Bronchial epithelial cell (primary cell): ENCODE measurements at places on chromosomes 2 and 18.

GRCh38 chr2:182229297-182229696 is 197.5 kb downstream of the PDE1A start:
- DNase-seq = peak; percentile 57

GRCh38 chr2:26173776-26174482 is 1.0 kb downstream of the GAREM2 start:
- no peak for DNase-seq

GRCh38 chr18:79067611-79068010 is 1.6 kb upstream of the ATP9B start:
- DNase-seq = no peak

DNA sequence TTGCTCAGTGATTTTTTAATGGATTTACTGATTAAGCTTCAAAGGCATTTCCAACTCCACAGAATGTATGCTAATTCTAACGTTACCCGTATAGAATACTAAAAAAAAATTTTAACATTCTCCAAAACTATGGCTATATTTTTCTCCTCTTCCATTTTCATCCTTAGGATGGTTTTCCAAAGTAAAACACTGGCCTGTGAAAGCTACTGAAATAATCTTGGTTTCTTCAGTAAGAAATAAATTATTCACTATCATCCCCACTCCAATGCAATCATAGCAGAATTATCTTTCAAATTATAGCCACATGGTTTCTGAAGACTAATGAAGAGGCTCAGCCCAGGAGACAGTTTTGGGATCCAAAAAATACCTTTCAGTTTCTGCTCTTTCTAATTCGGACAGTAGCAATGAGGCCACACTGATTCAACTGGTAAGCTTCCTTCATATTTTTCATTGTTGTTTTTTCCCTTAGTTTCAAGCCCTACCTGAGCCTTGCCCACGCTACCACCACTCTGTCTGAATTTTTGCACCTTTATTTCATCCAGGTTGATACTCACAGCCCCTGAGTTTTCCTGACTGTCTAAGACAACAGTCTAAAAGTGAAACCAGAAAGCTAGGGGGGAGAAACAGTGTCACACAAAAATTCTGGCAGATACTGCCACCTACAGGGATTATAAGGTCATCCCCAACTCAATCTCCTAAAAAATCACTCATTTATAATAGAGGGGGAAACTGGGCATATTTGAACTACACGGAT is 887.9 kb downstream of the NRXN1 start:
- peak; percentile 43 for DNase-seq

GRCh38 chr18:9792565-9793245 is 84.6 kb downstream of the RAB31 start:
- DNase-seq = no peak

DNA sequence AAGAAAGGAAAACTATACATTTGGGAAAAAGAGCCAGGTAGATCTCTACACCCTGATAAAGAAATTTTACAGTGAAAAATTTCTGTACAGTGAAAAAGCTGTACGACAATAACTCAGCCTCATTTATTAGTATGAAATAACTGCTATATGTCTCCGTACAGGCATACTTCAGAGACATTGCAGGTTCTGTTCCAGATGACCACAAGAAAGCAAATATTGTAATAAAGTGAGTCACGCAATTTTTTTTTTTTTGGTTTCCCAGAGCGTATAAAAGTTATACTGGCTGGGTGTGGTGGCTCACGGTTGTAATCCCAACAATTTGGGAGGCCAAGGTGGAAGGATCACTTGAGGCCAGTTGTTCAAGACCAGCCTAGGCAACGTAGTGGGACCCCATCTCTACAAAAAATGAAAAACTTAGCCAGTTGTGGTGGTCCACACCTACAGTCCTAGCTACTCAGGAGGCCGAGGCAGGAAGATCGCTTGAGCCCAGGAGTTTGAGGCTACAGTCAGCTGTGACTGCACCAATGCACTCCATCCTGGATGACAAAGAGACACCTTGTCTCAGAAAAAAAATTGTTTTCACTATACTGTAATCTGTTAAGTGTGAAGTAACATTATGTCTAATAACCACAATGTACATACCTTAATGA is 28.2 kb upstream of the AMMECR1L start:
- peak; percentile 76 for DNase-seq

GRCh38 chr2:240603846-240604245 is 17.3 kb downstream of the CAPN10 start:
- no peak for DNase-seq

- no peak for DNase-seq
Measured at GRCh38 chr2:239154971-239155805, 245.6 kb downstream of the HDAC4 start.

DNA sequence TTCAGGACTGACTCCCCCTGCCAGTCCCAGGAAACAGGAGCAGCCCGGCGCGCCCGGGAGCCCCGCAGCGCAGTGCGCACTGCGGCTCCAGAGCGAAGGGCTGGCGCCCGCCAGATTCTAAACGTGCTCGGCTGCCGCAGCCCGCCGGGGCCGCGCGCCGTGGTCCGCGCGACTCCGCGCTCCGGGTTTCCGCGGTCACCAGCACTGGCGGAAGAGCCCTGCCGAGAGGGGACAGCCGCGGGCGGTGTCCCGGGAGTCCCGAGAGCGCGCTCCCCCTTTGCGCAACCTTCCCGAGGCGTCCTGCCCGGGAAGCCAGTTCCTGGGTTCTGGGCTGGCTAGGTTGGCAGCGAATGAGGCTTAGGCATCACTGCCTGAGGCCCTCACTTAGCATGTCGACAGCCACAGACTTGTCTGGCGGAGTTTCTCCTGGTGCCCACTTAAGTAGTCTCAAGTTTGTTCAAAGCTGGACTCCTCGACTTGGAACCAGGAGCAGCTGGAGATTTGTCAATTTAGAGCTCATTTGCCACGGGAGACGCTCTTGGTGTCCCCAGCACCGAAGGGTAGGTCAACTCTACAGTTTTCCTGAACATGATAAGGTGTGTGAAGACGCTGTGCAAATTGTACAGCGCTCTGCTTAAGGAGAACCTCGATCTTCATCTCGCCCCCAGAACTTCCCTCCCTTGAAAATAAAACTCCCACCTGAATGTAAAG is 1.5 kb upstream of the VSNL1 start:
- peak; percentile 87 for DNase-seq

DNA sequence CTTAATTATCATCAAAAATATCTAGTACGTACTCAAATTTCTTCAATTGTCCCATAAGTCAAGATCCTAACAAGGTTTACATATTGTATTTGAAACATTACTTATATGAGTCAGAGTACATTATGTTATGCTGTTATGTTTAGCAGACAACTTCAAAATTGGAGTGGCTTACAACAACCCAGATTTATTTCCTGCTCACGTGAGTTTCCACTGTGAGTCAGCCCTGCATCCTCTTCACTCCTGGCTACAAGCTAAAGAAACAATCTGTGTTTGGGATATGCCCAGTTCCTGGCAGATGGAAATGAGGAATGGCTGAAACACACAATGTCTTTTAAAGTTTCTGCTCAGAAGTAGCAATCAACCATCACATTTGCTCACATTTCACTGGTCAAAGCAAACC is 31.5 kb upstream of the TANC1 start:
- peak; percentile 87 for DNase-seq

- peak; percentile 76 for DNase-seq
Measured at GRCh38 chr2:156334496-156335478, 2.3 kb upstream of the NR4A2 start.

DNA sequence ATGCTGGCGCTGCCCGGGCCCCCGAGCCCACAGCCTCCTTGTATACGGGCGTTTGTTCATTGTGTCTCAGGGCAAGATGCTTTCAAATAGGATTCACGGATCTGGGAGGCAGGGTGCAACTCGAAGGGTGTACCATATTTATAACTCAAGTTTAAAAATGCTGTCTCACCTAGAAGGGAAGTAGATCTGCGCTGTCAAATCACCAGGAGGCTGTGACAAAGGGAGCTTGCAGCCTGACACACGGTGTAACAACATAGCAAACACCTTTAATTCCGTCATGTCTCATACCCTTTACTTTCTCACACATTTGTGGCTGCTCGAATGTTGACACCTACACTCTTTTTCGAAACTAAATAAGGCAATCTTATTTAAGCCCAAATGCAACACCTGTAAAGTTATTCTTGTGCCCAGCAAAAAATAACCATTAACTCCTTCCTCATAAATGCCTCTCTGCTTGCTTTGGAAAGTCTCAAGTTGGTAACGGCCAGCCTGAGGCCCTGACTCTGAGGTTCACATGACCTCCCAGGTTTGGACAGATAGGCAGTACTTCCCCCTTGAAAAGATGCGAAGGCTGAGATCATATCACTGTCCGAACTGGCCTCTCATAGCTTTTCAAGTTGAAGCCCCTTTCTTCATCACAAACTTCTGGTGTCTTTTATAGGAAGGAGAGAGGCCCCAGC is 11.6 kb downstream of the ZEB2 start:
- no peak for DNase-seq

DNA sequence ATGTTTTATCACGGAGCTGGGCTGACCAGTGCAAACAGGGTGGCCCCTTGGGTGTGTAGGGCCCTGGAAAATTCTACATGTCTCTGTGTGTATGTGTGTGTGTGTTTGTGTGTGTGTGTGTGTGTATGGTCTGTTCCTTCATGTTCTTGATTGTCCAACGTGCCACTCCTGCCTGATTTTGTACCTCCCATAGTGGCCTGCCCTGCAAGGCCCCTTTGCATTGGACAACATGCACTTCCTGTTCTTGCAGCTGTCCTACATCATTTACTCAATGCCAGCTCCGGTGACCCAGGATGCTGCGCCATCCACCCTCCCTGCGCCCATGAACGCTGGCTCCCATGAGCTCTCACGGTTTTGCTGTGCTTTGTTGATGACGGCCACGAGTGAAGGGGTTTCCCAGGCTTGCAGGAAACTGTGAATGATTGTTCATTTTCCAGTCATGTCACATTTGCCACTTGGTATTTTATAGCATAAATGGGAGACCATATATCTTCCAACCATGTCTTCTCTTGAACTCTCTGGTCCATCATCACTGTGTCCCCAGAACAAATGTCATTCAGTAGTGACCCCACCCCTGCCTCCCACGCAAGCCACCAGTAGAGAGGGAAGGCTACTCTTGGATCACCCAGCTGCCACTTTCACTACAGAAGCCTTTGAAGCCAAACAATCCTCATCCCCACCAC is 69.7 kb upstream of the NCK2 start:
- no peak for DNase-seq

GRCh38 chr18:28522236-28522635 is 345.3 kb upstream of the CDH2 start:
- no peak for DNase-seq
